ENCODE measurements at places on chromosomes 5 and 9. TPM values are rescaled to one million over a fixed set of nuclear protein-coding genes. Genes with fewer than 3 reads are reported as not detected.

DNA sequence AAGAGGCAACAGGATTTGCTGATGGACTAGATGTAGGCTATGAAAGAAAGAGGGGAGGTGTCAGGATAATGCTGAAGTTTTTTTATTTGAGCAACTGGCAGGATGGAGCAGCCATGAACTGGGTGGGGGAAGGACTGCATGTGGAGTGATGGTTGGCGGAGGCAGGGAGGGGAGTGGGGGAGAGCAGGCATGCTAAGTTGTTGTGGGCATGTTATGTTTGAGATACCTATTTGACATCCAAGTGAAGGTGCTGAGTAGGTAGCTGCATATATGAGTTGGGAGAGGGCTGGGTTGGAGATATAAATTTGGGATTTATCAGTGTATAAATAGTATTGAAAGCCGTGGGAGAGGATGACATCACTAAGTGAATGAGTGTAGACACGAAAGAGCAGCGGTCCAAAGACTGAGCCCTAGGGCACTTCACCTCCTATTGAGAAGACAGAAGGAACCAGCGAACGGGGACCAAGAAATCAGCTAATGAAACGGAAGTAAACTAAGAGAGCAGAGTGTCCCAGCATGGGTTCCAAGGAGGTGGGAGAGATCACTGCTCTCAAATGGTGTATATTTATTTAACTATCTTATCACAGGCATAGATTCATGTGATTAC lies 7.4 kb downstream of the BSPRY start:
- DNase-seq: no peak

The SPAG8 gene
- total RNA-seq: 0.53 TPM

- DNase-seq: no peak
Observed at GRCh38 chr5:119360905-119361593, 5.2 kb downstream of the TNFAIP8 start.

The CXXC5 gene
- total RNA-seq: 20.8 TPM

DNA sequence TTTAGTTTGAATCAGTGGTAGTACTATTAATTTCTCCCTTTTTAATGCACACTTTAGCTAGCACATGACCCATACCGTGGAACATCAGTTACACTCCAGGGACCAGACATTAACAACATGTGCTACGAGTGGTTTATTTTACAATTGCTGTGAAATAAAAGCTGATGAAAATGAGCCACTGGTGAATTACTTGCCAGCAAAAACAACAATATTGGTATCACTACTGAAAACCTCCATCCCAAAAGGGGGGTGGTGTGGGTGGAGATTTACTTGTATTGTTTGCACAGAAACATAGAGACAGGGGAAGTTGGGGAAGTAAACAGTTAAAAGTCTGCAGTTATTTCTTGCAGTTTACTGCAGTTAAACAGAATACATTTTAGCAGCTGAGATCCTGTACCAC lies 369.6 kb upstream of the GRAMD2B start:
- DNase-seq: no peak

The MYOZ3 gene
- 0.93 TPM for total RNA-seq

The TAF7 gene
- 51.0 TPM for total RNA-seq

Data from glomerular endothelial cell (primary cell).